DMS53 (cell line): ENCODE measurements at places on chromosomes 7 and 10.

GRCh38 chr7:76294344-76295024 is 8.0 kb upstream of the HSPB1 start:
- DNase-seq, result peak; percentile 96

- no peak for DNase-seq
Observed at GRCh38 chr10:47287365-47287802, 12.6 kb upstream of the GDF10 start.

GRCh38 chr7:20408467-20408826 is 77.7 kb downstream of the ITGB8 start:
- DNase-seq, result no peak

DNA sequence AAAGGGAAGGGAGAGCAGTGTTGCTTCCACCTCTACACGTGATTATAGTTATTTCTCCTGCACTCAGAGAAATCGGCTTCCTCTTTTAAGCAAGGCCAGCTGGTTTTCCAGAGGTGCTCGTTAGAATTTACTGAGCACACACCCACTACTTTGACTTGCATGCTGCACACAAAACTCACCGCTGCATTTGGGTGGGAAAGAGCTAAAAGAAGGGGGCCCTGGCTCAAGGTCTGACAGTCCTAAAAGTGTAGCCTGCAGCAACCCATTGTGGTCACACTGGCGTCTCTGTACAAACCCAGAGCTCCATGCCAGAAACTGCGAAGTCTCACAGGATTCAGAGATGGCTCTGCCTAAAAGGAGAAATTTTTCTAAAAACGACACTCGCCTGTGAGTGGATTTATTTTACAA is 133.7 kb downstream of the SLC25A13 start:
- no peak for DNase-seq

- DNase-seq, result no peak
Observed at GRCh38 chr10:13608246-13608853, 21.6 kb downstream of the PRPF18 start.

DNA sequence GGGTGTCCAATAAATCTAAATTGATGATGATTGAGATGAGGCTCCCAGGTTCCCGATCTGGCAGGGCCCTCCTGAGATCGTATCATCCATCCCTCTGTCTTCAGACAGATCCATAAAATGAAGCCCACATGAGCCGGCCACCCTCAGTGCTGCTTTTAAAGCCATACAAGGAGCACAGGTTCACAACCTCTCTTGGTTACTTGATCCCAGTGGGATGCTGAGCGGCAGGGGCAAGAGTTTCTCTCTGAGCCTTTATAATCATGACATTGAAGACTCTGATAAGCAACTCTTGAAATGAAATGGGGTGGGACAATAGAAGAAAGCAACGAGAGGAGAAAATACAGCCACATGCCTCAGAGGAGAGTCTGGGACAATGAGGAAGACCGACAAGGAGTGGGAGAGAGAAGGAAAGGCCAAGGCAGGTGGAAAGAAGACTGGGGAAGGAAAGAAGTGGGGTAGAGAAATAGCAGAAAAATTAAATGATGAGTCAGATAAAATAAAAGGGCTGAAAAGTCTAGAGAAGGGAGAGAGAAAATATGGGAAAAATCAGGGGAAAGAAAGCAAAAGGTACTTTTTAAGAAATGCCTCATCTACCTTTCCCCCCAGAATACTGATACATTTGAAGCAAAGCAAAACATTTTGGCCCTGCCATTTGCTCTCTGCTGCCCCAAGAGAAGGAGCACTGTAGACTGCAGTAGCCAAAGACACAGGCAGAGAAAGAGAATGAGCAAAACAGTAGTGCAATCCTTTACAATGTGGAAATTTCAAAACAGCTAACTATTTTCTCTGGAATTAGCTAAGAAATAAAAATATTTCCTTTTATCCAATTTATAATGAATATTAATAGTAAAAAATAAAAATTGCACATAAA is 14.6 kb downstream of the GBX1 start:
- DNase-seq, result no peak

- DNase-seq, result no peak
Observed at GRCh38 chr7:44275146-44275545, 50.2 kb downstream of the CAMK2B start.

GRCh38 chr10:62306663-62307062 is 38.0 kb upstream of the RTKN2 start:
- DNase-seq, result no peak

GRCh38 chr7:79055722-79056415 is 397.6 kb downstream of the MAGI2 start:
- DNase-seq, result peak; percentile 90

DNA sequence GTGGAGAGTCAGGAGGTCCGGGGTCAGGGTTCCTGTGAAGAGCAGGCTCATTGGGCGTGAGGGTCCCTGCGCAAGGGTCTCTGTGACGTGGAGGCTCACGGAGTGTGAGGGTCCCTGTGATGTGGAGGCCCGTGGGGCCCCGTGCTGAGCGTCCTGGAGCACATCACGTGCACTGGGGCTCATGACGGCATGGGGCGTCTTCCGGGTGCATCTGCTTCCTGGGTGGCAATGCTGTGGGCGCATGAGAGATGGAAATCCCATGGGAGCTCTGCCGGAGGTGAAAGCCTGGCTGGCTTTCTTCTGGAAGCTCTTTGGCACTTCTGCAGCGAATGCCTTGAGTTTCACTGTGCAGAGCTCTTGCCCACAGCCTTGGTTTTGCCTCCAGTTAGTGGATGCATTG is 71.4 kb downstream of the WDR37 start:
- DNase-seq, result no peak

GRCh38 chr7:19508821-19509220 is 200.0 kb downstream of the POLR1F start:
- DNase-seq, result no peak

GRCh38 chr7:380711-381210 is 90.8 kb downstream of the FOXL3 start:
- no peak for DNase-seq

- DNase-seq, result no peak
Observed at GRCh38 chr10:103637011-103637410, 143.5 kb downstream of the NEURL1 start.

DNA sequence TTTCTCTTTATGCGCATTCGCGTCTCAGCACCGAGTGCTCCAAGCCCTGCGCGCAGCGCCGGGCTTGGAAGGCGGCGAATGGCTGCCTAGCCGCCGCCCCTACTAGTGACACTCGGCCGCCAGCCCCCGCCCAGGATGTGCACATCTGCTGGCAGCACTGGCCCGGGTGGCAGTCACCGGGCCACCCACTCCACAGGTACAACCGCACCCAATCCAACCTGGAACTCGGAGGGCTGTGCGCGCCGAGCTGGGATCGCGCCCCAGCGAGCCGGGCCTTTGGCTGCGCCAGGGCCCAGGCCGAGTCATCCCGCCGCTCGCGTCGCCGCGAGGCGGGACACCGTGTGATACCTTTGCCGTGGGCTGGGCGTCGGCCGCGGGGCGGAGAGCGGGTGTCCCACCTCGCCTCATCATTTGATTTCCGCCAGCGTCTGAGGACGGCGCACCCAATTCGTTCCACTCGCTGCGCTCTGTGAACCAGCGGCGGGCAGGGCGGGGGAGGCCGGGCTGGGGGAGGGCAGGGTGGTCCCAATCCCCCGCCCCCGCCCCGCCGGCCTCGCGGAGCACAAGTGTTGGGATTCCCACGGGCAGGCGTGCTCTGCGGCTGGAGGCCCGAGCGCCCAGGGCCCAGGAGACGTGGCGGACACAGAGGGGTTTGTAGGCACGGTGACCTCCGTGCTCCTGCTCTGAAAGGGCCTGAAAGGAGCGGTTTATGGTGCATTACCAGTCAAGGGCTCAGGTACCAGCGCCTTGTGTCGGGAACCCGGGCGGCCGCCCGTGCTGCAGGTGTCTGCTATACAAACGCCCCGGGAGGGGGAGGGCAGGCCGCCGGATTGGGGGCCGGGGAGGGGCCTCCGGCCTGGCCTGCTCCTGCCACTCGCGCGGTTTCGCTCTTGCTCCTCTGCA is 17.8 kb upstream of the PTF1A start:
- DNase-seq, result peak; percentile 91

DNA sequence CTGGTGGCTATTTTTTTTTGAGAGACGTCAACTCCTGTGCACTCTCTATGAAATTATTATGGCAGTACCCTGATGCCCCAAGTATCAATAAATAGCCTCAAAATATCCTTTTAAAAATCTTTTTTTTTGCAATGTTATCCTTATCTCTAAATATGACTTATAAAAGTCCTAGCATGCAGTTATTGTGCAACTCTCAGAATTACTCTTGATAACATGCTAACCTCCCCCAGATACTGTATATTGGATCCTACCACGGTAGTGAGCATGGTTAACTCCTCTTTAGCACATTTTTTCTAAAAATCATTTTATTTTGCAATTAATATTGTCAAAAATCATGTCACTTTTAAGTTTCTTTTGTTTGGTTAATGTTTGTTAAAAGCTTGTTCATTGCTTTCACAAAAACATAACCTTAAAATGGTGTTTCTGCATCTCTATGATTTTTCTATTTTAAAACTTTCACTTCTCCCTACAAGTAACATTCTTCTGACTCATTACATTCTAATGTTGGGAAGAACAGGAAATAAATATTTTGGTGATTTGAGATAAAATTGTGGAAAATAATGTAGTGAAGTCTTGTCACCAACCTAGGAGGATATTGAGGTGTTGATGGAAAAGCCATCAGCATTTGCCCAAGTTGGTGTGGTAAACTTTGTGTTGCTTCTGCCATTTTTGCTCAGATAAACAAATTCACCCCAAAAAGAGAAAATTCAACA is 42.1 kb upstream of the ADRA2A start:
- DNase-seq, result no peak

- DNase-seq, result no peak
Observed at GRCh38 chr7:91543646-91544045, 279.4 kb downstream of the FZD1 start.

DNA sequence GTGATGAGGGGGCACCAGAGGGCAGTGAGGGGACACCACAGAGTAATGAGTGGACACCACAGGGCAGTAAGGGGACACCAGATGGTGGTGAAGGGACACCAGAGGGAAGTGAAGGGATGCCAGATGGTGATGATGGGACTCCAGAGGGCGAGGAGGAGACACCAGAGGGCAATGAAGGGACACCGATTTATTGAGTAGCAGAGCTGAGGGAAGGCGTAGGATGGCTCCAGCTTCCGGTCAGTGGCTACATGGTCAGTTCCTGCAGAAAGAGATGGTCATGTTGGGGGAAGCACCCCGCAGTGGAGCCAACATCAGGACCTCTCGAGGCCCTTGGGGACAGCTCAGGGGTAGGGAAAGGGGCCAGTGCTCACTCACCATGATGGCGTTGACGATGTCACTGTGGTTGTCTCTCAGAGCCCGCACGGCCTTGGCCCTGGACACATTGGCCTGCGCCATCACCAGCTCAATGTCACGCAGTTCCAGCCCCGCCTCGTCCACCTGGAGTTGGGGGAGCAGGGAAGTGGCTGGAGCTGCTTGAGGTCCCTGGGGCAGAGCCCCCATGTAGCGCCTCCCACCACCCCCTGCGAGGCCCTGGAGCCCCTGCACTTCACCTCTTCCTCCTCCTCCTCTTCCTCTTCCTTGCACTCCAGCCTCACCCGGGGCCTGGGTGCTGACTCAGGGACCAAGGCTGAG is 8.4 kb downstream of the NACAD start:
- peak; percentile 34 for DNase-seq

DNA sequence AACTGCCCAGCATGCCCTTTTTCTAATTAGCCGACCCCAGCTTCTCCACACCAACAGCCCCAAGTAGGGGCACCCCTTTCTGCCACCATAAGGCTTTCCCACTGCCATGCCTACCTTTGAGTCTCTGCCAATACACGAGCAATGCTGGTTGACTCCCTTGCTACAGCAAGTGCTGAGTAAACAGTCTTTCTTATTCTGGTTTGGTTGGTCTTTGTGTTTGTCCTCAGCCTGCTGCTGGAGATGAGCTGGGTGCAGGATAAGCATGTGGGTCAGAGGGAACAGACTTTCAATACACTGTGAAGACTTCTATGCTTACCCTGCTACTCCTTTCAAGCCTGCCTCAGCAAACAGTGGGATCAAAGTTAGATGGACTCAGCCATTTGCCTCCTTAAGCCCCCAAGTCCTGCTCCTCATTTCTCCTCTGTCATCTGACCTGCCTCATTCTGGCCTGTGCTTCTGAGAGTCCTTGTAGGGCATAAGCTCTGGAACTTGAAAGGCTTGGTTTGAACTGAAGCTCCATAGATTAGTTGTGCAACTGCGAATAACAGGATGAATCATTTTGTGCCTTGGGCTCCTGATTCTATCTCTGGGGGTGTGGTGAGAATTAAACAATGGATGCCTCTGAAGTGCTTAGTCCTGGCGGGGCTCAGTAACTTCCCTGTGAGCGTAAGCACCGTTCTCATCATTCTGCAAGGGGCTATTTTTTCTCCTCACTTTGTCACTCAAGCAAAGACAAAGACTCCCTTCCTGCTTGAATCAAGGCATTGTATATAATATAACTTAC is 533.8 kb upstream of the DPP6 start:
- no peak for DNase-seq

DNA sequence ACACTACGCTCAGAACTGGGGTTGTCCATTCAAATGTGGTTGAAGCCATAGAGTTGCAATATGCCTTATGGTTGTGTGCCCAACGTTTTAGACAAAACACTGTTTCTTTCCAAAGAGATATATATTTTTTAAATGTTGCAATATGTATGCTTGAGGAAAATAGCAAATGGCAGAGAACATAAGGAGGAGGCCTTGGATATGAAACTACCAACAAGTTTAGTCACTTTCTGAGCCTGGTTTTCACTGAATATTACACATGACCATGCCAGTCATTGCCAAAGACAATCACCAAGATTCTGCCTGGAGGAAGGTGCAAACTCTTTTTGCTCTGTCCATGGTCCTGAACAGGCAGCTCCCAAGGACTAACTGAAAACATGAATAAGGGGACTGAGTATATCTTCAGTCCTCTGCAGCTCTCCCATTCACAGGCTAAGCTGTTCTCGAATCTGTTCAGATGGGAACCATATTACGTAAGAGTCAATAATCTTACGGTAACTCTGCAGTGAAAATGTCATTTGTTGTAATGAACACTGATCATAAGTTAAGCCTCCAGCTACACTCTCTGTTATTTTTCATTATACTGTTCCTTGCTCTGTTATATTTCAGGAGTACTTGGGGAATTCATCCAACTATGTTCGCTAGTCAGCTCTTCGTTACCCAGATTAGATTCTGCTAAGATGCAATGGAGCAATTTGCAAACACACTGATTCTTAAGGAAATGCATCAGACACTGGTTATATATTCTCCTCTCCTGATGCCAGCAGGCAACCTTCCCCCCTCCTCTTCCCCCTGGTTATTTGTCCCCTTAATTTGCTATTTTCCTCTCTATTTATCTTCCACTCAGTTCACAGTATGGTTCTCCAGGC is 90.7 kb upstream of the C1QL3 start:
- peak; percentile 47 for DNase-seq

GRCh38 chr10:33794460-33794859 is 460.0 kb upstream of the NRP1 start:
- no peak for DNase-seq

GRCh38 chr10:114327537-114328440 is 76.5 kb downstream of the AFAP1L2 start:
- DNase-seq, result no peak

GRCh38 chr7:99628471-99629465 is 12.0 kb downstream of the ZSCAN25 start:
- no peak for DNase-seq

GRCh38 chr10:43110338-43111071 is 27.7 kb upstream of the CSGALNACT2 start:
- no peak for DNase-seq

GRCh38 chr7:47153058-47153457 is 428.9 kb downstream of the TNS3 start:
- DNase-seq, result peak; percentile 88
